ENCODE measurements at places on chromosomes 5 and 9. TPM values are rescaled to one million over a fixed set of nuclear protein-coding genes. Genes with fewer than 3 reads are reported as not detected.

ADAMTS16 gene
- total RNA-seq, result 1.7 TPM

HMMR gene
- 44.4 TPM for total RNA-seq

CDH9 gene
- 0.14 TPM for total RNA-seq

PCDHGB1 gene
- total RNA-seq, result 2.8 TPM

MCTP1 gene
- total RNA-seq, result 1.8 TPM

PPP1R26 gene
- 32.4 TPM for total RNA-seq

PAEP gene
- not detected for total RNA-seq

SPATA31D4 gene
- total RNA-seq, result not detected

DAB2IP gene
- 48.3 TPM for total RNA-seq

SFXN1 gene
- total RNA-seq, result 103 TPM

SMIM3 gene
- 5.7 TPM for total RNA-seq

AK8 gene
- 1.3 TPM for total RNA-seq

CRHBP gene
- 0.20 TPM for total RNA-seq

INSL6 gene
- total RNA-seq, result not detected

TNC gene
- 0.30 TPM for total RNA-seq

CBY3 gene
- total RNA-seq, result not detected

EIF4E1B gene
- total RNA-seq, result not detected

ZNF618 gene
- 60.8 TPM for total RNA-seq

ANKRD18B gene
- 25.0 TPM for total RNA-seq

WNT8A gene
- not detected for total RNA-seq

SPINK4 gene
- total RNA-seq, result not detected

AQP3 gene
- total RNA-seq, result 1.1 TPM

GPX3 gene
- total RNA-seq, result 4.6 TPM

ANKS6 gene
- 30.9 TPM for total RNA-seq

TMEM38B gene
- total RNA-seq, result 34.1 TPM

PHAX gene
- total RNA-seq, result 51.4 TPM

FBP2 gene
- not detected for total RNA-seq

FAM200C gene
- 9.6 TPM for total RNA-seq

LCN10 gene
- total RNA-seq, result not detected

DBH gene
- 0.59 TPM for total RNA-seq

PDLIM7 gene
- 129 TPM for total RNA-seq

PAM gene
- total RNA-seq, result 84.1 TPM

AHRR gene
- 1.3 TPM for total RNA-seq

DRD1 gene
- total RNA-seq, result not detected

CCDC69 gene
- total RNA-seq, result 1.8 TPM

CNTFR gene
- total RNA-seq, result 115 TPM

ATG12 gene
- 56.3 TPM for total RNA-seq

P4HA2 gene
- 11.3 TPM for total RNA-seq

PCDHA7 gene
- 2.3 TPM for total RNA-seq

CD72 gene
- 1.4 TPM for total RNA-seq

F2RL1 gene
- 0.20 TPM for total RNA-seq

ZNF483 gene
- total RNA-seq, result 28.7 TPM

TTC23L gene
- 2.3 TPM for total RNA-seq

PLCXD3 gene
- total RNA-seq, result 0.07 TPM

NCS1 gene
- total RNA-seq, result 67.8 TPM

MLANA gene
- not detected for total RNA-seq

ADCY2 gene
- 3.5 TPM for total RNA-seq

NTMT1 gene
- total RNA-seq, result 50.9 TPM

GPR151 gene
- not detected for total RNA-seq

IFNA13 gene
- total RNA-seq, result not detected

PCDHA13 gene
- 1.2 TPM for total RNA-seq
